Activated CD4-positive, alpha-beta T cell treated with anti-CD3 and anti-CD28 coated beads for 1 hour (primary cell): ENCODE measurements at places on chromosomes 16 and 17.

GRCh38 chr16:85057948-85058347, 30.4 kb downstream of the KIAA0513 start:
- no peak for DNase-seq

DNA sequence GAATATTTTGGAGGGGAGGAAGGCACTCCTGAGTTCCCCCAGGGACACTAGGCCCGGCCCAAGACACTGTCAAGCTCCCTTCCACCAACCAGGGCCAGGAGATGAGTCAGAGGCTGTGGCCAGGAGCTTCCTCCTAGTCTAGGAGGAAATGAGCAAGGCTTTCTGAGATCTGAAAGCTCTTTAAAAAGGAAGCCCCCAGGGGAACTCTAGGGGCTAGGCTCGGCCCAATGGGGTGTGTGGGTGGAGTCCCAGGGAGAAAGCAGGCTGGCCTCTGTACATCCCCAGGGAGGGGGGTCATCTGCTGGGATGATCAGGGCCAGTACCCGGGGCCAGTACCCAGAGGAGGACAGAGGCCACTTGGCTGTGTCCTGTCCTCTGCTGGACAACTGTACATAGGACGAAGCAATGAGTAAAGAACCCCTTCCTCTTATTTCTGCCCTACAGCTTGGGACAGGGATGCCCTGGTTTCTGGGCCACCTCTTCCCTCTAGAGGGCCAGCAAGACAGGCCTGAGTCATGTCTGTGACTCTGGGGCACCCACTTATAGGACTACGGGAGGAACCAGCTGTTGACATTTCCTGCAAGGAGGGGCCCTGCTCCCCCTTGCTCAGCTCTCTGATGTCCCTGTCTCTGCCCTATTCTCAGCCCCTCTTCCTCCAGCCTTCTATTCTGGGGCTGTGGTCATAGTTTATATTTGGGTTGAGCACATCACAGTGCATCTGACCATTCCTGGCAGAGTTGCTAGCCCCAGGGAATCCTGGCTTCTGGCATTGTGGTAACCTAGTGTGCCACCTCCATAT, 2.7 kb downstream of the FHOD1 start:
- peak; percentile 69 for DNase-seq

DNA sequence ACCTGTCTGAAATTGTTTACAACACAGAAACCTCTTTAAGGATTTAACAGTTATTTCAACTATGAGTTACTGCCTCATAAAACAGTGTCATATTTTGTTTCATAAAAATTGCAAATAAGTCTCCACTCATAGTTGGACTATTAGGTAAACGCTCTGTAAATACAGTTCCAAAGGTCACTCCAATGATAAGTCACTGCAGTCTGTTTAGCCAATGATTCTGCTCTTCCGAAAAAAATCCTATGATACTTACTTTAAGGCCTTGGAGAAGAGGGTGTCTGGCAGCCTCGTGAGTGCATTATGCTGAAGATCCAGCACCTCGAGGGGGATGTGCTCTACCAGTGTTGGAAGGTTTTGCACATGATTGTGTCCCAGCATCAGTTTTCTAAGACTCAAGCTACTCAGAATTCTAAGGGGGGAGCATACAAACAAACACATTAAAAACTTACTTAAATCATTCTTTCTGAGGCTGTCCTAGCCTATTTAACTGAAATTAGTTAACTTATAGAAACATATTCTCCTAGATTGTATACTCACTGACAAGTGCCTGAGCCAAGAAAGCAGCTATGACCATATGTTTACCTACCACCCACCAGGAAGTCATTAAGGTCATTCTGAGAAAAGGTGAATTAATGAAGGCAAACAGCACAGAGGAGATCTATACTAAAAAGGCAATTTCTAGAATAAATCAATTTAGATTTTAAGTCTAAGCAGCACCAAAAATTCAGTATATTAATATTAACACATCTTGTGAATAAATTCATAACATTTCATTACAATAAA, 41.1 kb downstream of the MARVELD3 start:
- no peak for DNase-seq

DNA sequence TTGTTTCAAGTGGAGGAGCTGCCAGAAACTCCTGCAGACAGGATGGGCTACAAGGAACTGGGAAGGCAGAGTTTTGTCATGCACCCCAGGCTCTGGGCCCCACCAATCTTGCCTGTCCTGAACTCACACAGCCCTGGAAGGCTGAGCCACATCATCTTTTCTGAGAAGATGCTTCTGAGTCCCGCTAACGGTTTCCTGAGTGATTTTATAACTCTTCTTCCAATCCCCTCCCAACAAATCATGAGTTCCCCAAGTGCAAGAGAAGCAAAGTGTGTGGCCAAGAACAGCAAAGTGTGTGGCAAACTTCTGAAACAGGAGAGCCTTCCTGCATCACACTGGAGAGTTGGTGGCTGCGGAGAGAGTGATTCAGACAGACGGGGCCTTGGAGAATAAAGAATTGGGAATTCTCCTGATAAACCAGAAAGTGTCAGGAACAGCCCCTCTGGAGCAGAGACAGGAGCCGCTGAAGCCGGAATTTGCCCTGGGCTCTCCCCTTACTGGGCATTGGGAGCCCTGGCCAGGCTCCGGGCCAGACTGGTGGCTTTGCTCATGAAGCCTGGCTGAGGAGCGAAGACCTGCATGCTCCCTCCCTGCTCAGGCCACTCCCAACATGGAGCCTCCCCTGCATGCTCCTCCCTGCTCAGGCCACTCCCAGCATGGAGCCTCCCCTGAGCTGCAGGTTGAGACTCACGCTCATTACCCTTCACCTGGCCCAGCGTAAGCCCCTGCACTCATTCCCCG, 47.2 kb downstream of the PITPNM3 start:
- DNase-seq, result no peak

- DNase-seq, result no peak
Measured at GRCh38 chr17:73369111-73369521, 57.3 kb upstream of the CDC42EP4 start.

DNA sequence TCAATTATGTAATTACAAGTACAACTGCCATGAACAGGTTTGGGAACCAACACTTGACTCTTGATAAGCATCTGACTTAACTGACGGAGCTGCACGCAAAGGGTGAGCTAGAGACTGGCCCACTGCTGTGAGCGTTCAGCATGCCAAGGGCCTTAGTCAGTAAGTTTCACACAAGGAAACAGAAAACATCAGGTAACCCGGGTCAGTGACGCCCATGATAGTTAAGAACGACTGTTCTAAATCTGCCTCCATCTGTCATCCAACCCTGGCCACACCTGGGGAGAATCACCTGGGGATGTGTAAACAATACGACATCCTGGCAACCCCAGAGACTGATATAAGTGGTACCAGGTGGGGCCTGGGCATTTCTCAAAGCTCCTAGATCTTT, 12.3 kb downstream of the SMIM5 start:
- no peak for DNase-seq

DNA sequence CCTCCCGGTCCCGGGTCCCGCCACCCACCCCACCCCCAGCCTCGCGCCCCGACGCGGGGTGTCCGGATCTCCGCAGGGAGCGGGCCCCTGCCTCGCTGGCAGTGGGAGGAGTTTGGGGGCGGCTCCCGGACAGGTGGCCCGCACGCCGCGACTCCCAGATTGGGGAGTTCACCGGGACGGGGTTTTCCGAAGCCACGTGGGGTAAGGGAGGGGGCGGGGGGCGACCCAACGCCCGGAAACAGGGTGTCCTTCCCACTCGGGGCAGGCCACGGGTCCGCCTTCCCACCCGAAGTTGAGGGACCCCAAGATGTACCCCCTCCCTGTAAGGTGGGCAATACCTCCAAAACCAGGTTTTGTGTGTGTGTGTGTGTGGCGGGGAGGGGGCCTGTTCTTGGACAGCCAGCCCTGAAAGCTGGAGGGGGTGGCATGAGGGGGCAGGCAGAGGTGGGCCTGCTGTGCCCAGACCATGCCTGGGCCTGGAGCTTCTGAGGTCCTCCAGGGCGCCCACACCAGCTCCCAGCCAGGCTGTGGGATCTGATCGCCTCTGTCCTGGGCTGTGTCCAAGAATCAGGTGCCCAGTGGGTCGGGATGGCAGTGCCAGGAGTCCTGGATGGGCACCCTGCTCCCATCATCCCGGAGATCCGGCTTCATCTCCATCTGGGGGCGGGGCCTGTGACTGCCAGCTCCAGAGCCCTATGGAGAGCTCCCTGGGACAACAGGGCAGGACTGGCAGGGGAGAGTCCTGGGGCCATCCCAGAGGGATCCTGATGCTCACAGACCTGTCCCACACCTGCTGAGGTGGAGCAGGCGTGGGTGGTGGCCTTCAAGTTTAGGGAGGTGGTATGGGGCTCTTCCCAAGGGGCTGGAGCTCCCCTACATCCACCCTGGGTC, 767 bp downstream of the SYNGR2 start:
- peak; percentile 32 for DNase-seq

- DNase-seq, result no peak
Measured at GRCh38 chr17:30503558-30503957, 26.4 kb downstream of the GOSR1 start.

DNA sequence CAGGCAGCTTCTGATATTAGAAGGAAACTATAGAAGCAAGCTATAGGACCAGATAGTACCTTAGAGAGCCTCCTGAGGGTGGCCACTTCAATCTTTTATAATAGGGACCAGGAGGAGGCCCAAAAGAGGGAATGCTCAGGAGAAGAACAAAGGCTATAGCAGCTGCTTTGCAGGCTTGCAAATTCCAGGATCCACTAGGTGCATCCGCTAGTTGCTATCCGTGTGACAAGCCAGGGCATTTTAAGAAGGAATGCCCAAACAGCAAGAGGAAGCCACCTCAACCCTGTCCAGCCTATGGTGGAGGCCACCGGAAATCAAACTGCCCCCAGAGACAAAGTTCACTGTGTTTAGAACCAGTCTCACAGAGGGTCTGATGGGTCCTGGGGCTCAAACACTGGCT, 192.6 kb upstream of the KIF2B start:
- no peak for DNase-seq

DNA sequence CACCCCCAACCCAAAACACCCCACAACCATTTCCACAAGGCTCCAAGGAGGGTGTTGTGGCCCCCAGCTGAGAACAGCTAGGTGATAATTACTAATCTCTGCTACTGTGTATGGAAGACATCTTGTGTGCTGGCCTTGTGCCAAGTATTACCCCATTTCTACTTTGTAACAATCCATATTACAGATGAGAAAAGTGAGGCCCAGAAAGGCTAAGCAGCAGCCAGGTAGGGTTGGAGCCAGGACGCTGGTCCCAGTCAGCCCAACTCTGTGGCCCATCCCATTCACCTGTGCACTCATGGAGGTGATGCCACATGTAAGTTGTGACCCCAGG, 12.4 kb upstream of the PEMT start:
- no peak for DNase-seq

DNA sequence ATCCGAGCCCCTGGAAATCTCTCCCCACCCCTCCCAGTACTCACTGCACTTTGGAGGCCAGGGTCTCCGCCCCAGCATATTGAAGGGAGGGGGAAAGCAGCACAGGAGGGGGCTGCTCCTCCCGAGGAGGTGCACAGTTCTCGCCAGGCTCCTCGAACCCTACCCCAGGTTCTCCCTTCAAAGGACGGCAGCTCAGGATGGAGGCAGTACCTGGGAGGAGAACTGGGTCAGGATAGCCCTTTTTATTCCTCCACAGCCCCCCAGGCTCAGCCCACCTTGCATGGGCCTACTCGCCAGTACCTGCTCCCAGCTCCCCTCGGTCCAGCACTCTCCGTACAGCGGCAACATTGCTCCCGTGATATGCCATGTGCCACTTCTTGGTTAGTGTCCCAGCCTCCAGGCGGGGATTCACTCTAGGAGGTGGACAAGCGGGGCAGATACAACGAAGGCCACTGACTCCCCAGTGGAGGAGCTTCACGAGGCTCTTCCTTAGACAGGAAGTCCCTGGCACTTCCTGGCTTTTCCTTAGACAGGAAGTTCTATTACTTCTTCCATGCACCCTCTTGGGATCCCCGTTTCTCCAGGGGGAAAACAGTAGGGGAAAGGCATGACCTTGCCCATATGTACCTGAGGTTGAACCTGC, 2.1 kb upstream of the GPS2 start:
- DNase-seq, result no peak

- DNase-seq, result no peak
Measured at GRCh38 chr17:48993951-48994350, 3.2 kb upstream of the IGF2BP1 start.

DNA sequence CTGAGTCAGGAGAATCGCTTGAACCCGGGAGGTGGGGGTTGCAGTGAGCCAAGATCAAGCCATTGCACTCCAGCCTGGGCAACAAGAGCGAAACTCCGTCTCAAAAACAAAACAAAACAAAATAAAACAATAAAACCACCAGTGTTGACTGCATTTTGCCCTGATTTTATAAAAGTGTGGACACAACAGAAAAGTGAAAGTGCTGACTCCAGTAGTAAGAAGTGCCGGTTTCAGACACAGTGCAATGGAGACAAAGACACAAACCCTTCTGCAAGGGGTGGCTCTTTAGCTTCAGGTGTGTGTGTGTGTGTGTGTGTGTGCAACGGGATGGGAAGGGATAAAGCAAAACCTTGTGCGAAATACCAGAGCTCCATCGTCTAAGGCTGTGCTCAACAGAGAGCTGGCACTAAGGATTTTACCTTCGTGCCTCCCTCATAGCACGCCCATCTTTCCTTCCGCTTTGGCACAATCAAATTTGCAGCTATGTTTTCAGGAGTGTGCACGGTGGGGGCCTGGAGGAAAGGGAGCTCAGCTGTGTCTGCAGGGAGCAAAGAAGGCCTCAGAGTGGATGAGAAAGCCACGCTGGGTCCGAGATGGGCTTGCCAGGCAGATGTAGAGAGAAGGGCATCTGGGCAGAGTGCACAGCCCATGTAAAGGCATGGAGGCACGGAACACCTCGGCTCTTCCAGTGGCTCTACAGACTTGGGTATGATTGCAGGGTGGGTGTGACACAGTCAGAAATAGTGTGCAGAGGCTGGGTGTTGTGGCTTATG, 15.5 kb downstream of the MXRA7 start:
- no peak for DNase-seq

DNA sequence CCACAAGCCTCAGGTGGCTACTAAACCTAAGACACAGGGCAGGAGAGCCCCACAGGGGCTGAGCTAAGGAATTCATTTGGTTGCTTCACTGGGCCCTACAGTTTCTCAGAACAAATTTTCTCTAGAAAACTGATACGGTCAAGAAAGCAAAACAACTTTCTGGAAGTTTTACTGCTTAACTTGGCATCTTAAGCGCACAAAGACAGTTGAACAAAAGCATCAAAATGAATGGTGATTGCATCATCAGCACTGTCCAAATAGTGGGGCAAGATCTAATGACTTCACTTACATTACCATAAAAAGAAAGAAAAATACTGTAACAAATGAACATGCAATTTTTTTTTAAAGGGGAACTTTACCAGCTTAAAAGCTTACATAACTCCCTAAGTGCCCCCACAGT, 47.6 kb downstream of the XPO6 start:
- no peak for DNase-seq
